D721Med (cell line): ENCODE measurements at places on chromosomes 6 and 20.

- no peak for DNase-seq
Measured at GRCh38 chr6:43613721-43614395, 15.2 kb downstream of the GTPBP2 start.

GRCh38 chr6:14913931-14914330 lies 331.9 kb upstream of the JARID2 start:
- DNase-seq, result no peak

DNA sequence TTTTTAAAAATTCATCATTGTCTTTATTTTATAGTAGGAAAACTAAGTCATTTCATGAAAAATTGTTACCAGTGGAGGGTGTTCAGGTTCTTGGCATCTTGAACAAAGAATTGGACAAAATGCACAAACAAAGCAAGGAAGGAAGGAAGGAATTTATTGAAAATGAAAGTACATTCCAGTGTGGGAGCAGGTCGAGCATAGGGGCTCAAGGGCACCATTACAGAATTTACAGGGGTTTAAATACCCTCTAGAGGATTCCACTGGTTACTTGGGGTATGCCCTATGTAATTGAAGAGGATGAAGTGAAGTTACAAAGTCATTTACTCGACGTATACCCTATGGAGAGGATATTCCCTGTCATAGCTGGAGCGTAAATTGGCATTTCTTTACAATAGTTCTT lies 37.4 kb upstream of the HDAC2 start:
- no peak for DNase-seq

- no peak for DNase-seq
Measured at GRCh38 chr6:158711264-158711663, 61.4 kb downstream of the SYTL3 start.

GRCh38 chr6:167907837-167908681 lies 81.3 kb downstream of the AFDN start:
- no peak for DNase-seq

- no peak for DNase-seq
Measured at GRCh38 chr6:53159558-53159957, 10.9 kb upstream of the GCM1 start.

- DNase-seq, result no peak
Measured at GRCh38 chr20:50395251-50395729, 114.9 kb upstream of the PTPN1 start.

- no peak for DNase-seq
Measured at GRCh38 chr6:42960243-42961019, at the start of gene GNMT. Gene GNMT (plus strand): TSS chr6:42960754. CDS start chr6:42960768, 14 bp downstream.

DNA sequence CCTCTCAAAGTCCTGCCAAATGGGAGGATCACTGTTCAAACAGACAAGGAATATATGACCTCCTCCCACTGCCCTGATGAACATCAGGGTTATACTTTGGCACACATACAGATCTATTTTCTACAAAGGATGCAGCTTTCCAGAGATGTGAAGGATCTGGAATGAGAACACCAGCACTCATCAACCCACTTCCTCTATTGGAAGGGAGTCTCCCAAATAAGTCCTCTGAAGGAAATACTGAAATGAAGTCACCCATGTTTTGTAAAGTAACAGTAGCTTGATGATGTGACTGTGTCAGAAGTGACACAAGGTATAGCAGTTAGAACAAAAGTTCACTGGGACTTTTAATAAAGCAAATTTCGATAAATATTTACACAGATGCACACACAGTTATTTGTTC lies 104.9 kb downstream of the OGFRL1 start:
- DNase-seq, result no peak

- DNase-seq, result no peak
Measured at GRCh38 chr20:64138276-64138815, 25.9 kb upstream of the MYT1 start.

DNA sequence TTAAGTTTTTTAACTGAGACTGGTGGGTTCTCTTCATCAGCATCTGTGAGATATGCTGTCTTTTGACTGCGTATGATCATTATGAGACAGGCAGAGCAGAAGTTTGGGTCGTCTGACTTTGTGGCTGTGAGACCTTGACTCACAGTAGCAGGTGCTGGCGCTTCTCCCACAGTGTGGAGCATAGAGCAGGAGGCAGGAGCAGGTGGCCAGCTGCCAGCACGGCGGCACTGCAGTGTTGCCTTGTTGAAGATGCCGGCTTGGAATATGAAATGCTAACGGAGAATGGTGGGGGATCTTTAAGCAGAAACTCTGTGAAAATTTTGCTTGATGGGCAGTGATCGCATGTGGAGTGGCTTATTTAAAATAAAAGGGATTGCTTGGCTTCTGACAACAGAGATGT lies 105.0 kb downstream of the TIAM2 start:
- no peak for DNase-seq

GRCh38 chr20:43915211-43916072 lies 790 bp downstream of the TOX2 start:
- no peak for DNase-seq

DNA sequence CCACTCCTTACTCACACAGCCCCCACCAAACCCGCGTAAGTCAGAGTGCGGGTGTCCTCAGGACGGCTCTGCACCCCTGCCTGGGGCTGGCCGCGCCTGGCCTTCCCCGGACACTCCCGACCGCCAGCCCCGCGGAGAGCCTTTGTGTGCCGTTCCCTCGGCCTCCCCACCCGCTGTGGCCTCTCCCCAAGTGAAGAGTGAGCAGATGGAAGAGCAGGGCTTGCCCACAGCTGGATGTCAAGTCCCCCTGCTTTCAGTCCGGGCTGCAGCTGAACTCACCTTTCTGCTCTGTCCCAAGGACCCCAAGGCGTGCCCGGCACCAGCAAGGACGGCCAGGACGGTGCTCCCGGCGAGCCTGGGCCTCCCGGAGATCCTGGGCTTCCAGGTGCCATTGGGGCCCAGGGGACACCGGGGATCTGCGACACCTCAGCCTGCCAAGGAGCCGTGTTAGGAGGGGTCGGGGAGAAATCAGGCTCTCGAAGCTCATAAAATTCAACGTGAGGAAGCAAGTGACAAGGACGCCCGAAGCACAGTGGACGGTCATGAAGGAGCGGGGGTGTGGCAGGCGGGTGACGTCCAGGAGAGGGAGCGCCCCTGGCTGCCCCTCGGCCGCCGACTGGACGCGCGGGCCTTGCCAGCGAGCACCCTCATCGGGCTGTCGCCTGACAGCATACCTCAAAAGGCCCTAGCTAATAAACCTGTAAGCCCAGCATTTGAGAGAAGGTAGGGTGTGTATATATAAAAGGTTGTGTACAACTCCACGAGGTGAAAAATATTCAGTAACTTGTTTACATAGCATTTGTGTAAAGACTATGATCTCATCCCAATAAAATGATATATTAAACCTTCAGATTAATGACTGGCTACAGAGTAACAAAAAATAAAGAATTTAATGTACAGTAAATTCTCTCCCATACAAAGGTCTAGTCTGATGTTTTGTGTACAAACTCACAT lies 21.1 kb downstream of the TCFL5 start:
- DNase-seq, result no peak

- no peak for DNase-seq
Measured at GRCh38 chr6:12528136-12528535, 188.4 kb upstream of the PHACTR1 start.

DNA sequence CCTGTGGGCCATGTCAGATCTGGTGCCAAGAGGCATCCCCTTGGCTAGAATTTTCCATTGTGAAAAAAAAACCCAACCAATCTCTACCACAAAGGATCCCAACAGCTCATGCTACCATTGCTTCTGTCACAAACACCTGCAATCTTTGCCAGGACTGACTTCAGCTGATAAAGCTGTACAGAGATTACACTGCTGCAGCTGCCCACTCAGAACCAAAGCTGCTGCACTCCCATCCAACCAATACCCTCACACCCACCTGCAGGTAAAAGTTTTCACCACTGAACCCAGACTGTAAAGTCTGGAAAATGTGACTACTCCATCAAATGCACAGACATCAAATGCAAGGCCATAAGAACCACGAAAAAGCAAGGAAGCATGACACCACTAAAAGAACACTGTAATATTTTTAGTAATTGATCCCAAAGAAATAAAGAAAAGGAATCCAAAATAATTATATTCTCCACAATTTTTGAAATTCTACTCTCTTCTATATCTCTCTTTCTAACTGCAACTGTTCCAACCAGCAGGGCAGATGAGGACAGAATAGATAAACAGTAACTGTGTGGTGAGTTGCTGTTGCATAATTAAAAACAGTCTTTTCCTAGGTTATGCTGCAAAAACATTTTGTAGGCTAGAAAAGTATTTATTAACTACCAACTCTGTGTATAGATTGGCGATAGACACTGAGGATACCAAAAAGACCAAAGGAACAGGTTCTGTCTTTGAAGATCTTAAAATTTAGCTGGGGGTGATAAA lies 128.0 kb upstream of the MCHR2 start:
- DNase-seq, result no peak

- no peak for DNase-seq
Measured at GRCh38 chr6:144211160-144211559, 60.8 kb downstream of the STX11 start.

- DNase-seq, result no peak
Measured at GRCh38 chr20:18265441-18265840, 22.9 kb upstream of the ZNF133 start.

- no peak for DNase-seq
Measured at GRCh38 chr6:81640891-81641290, 111.6 kb downstream of the TENT5A start.

DNA sequence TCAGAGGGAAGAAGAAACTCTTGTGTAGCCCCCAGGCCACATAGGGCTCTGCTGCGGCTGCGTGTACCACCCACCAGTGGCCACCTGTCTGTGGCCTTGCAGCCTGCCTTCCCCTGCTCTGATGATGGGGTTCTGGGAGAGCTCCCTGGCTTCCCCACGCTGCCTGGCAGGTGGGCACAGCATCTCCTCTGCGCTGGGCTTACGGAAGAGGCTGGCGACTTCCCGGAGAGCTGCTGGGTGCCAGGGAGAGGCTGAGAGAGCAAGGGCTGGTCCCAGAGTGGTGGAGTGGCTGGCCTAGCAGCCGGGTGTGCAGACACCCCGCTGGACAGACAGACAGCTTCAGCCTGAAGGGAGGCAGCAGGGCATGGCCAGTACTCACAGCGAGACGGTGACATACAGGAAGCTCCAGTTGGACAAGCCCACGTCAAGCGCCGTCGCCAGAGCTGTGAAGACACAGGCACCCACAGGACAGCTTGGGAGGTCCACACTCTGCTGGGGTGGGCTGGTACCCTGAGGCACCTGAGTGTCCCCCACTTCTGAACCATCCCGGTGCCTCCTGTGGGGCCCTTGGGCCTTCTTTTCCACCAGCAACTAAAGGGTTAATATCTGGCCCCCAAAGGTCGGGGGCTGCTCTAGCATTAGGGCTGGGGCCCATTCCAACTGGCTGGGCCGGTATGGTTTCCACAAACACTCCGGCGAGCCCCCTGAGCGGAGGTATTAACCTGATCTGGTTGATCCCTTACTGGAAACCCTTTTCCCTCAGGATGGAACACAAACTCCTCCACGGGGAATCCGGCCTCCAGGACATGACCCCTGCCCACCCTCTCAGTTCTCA lies 48.1 kb upstream of the CDH22 start:
- DNase-seq, result no peak

DNA sequence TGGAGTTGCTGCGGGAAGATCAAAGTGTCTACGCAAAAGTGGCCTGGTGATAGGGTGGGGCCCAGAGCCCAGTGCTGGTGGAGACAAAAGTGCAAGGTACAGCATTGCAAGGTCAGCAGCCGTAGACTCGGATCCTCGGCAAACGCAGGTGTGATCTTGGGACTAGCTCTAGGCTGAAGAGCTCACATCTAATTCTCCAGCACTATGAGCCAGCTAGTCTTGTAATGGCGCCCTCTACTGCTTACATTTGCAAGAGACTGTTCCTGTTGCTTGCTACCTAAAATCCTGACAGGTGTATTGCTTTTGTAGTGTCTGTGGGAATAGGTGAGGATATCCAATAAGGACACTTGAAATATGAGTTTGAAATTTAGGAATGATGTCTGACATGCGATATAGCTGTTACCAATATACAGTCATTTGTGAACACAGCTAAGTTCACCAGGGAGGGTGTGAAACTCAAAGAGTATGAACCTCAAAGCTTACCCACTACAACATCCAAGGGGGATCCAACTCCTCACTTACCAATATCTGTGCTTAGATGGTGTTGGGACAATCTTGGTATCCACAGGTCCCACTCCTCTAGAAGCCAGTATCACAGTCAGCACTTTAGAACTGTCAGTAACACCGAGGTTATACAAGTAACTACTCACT lies 58.4 kb downstream of the PDE7B start:
- peak; percentile 12 for DNase-seq

- no peak for DNase-seq
Measured at GRCh38 chr6:107202876-107203468, 87.7 kb upstream of the BEND3 start.

GRCh38 chr6:147825848-147826247 lies 317.4 kb downstream of the SAMD5 start:
- DNase-seq, result no peak

GRCh38 chr6:109059571-109060021 lies 35.0 kb downstream of the SESN1 start:
- DNase-seq, result no peak

- no peak for DNase-seq
Measured at GRCh38 chr20:18647777-18648176, 59.9 kb downstream of the DTD1 start.

GRCh38 chr6:128412680-128413079 lies 107.7 kb downstream of the PTPRK start:
- no peak for DNase-seq

DNA sequence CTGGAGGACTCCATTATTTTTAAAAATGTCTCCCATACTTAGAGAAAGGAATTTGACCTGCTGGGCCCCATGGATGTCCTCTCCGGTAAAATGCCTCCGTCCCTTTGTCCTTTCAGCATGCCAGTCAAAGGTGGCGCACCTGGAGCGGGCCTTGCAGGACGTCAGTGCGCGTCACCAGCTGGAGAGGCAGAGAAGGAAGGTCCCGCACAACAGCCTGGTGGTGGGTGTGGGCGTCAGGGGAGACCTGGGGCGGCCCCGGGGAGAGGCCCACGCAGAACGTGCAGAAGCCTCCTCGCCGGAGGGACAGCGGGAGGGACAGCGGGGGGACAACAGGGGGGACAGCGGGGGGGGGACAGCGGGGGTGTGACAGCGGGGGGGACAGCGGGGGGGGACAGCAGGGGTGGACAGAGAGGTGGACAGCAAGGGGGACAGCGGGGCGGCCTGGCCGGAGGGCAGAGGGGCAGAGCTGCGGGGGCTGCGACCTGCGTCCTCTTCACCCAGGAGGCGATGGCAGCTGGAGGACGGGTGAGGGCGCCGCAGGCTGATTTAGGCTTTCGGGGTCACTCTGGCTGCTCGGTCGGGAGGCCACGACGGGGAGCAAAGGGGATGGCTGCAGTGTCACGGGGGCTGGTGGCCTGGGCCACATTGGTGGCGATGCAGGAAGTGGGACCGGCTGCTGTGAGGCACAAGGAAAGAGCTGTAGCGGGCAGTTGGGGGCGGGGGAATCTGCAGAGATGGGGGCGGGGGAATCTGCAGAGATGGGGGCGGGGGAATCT lies 859 bp upstream of the KIF25 start:
- no peak for DNase-seq

- no peak for DNase-seq
Measured at GRCh38 chr6:27406085-27406484, 17.5 kb downstream of the ZNF391 start.

- DNase-seq, result no peak
Measured at GRCh38 chr6:110201151-110201884, 21.1 kb downstream of the CDC40 start.
